ENCODE measurements at places on chromosomes 12 and 14. TPM values are rescaled to one million over a fixed set of nuclear protein-coding genes. Genes with fewer than 3 reads are reported as not detected.

- DNase-seq = no peak
Observed at GRCh38 chr14:88866305-88866704, 41.9 kb downstream of the TTC8 start.

- DNase-seq = no peak
Observed at GRCh38 chr12:111546758-111547383, 52.2 kb downstream of the ATXN2 start.

DNA sequence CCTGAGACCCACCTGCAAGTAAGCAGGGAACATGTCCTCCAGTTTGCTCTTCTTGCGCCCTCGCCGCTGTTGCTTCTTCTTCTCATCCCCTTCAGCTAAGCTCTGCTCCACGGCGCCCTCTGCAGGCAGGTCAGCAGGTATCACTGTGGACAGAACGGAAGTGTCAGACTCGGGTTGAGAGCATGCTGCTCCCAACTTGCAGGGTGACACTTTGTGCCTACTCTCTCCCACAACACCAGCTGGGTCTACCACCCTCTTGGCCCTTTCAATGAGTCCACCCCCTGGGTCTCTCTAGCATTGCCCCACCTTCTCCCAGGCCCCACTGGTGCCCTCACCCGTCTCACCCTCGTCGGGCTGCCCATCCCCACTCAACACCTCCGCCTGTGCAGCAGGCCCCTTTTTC, 16.7 kb downstream of the KMT2D start:
- peak; percentile 90 for DNase-seq

GRCh38 chr14:30990770-30991169, 34.7 kb upstream of the AP4S1 start:
- DNase-seq = no peak

DNA sequence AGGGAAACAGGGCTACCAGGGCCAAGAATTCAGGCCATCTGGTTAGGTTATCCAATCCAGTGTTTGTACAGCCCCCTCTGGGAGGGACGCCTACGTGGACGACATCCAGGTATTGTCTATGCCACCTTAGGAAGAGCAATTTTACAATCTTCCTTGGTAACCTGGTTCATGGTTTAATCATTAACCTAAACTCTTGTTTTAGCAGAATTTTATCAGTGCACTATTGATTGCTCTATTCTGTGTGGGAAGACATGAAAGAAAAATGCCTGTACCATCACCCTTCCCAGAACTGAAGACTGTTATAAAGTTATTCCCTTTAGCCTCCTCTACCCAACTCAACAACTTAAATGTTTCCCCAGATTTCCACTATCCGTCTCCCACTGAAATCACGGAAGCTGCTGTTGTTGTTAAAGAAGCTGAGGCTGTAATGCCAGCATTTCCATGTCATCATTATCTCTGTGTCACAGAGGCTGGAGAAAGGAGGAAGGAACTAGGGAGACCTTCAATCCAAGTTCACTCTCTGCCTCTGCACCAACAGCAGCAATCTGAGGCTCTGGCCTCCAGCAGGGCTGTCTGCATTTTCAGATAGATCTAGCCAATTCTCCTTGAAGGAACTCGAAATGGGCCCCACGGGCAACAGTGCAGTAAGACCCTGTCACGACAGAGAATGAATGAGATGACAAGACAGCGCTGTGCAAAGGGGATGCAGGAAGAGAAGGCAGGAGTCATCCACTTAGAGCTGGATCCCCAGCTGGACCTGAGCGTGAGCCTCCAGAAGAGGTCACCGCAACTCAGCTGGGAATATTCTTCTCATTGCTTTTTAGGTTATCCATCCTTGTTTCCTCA, 183.4 kb upstream of the GZMB start:
- no peak for DNase-seq

GRCh38 chr12:89345830-89346740, 6.2 kb downstream of the DUSP6 start:
- DNase-seq = no peak

GRCh38 chr12:92044435-92044834, 101.2 kb downstream of the BTG1 start:
- no peak for DNase-seq

- DNase-seq = no peak
Observed at GRCh38 chr12:21308785-21309184, 25.9 kb downstream of the SLCO1A2 start.

DNA sequence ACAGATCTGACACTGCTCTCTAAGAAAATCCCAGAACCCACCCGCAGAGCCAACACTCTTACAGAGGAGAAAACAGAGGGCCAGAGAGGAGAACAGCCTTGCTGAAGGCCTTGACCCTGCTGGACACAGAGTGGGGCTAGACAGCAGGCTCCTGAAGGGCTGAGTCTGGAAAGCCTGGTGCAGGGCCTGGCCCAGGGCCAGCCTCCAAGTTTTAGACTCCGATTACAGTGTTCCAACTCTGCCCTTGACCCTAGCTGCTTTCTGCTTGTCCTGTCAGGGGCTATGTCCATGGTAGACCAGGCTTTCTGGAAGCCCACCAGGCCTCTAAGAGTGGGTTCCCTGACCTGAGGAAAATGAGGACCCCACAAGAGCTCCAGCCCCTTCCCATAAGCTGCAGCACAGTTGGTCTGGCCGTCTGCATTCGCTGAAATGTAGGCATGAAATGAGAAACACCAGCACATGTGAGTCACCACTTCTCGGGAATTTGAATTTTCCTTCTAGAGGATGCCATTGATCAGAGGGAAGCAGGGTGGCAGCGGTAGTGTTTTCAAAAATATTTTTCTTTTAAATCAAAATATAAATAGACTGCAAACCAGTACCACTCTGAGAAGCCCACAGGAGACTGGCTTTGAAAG, 154.4 kb downstream of the CALM1 start:
- DNase-seq = no peak

DNA sequence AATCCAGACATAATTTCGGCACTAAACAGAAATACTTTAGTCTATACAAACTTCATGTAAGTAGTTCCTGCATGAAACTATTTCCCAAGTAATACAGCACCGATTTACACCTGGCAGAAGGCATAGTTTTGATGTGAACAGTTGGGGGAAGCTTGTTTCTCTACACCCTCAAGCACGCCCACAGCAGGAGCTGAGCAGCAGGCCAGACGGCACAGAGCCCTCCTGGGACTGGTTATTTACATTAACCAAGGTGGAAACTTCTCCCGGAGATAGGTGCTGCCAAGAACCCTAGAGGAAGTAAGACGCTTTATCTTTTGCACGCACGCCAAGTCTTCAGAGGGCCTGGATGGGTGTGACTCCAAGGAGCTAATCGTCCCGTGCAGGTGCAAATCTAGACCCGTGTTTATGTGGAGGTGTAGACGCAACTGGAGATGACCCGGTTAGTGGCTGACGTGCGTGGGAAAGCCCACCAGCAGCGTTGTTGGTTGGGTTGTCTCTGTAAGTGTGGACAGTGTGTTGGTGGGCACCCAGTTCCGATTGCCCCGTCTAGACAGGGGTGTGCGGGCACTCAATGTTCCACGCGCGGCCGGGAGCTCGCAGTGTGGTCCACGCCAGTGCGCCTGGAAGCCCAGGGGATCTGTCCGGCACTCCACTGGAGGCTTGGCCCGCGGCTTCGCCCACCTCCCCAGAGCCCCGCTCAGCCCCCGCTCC, 767 bp upstream of the TCP11L2 start:
- peak; percentile 68 for DNase-seq

DNA sequence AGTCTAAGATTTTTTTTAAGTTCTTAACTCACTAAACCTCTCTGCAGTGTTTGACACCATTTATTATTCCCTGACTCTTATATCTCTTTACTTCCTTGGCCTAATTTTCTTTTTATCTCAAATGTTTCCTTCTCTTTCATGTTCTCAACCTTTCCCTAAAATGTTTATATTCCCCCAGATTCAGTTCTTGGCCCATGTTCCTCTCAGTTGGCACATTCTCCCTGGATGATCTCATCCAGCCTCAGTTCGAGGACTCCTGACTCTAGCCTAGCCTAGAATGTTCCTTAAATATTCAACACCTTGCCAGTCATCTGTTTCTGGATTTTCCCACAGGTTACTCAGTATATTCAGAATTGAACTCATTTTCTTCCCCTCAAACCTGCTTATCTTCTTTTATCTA, 81.3 kb downstream of the SCN8A start:
- DNase-seq = no peak

DNA sequence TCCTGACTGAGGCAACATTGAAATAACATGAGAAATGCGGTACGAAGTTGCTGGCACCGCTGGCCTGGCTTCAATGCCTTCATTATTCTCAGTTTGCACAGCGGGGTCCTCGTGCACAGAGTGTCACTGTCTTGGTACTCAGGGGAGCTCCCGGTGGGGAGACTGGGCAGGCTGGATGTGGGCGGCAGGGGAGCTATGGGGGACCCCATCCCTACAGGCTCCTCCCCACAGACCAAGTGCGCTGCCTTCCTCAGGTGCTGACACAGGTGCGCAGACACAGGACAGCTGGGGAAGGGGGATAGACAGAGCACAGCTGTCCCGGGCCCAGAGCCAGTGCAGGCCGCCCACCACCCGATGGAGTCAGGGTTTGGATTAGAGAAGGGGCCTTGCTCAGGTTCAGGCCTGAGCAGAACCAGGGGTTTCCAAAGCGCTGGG, 270.1 kb downstream of the ADGRD1 start:
- no peak for DNase-seq

- no peak for DNase-seq
Observed at GRCh38 chr14:95121911-95122620, 35.3 kb downstream of the DICER1 start.

DNA sequence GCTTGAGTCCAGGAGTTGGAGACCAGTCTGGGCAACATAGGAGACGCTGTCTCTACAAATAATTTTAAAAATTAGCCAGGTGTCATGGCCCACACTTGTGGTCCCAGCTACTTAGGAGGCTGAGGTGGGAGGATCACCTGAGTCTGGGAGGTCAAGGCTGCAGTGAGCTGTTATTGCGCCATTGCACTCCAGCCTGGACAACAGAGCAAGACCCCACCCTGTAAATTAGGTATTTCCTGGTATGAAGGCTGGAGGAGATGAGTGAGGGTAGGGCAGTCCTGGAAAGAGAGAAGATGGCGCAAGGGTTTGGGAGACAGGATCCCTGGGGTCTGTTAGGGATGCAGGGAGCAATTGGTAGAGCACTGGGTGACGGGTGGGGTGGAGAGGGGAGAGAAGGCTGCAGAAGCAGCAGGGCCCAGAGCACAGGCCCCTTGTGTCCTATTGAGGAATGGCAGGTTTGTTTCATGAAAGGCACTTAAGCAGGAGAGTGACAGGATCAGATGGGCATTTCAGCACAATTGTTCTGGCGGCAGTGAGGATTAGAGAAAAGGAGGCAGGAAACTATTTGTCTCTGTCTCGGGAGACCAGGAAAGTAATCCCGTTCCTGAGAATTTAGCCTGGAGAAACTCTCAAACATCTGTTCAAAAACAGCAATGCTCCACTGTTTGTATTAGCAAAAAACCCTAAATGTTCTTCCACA, 47.2 kb upstream of the KTN1 start:
- DNase-seq = no peak

DNA sequence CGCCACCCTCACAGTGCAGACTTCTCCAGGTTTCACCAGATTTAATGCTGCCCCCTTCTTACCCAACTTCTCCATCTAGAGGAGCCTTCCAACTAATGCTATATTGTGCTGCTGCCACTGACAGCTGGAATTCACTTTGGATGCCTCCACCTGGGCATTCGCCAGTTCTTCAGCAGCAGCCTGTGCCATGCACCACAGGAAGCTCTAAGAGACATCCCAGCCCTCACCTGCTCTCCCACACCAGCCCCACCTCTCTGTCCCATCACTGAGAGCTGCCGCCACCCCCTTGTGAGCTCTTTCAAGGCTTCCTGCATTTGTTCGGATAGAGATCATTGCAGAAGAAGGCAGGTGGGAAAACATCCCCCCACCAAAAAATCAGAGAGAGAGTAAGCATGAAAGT, 4.6 kb upstream of the KRT2 start:
- no peak for DNase-seq

- no peak for DNase-seq
Observed at GRCh38 chr12:127223731-127224130, 1043.2 kb upstream of the TMEM132C start.

DNA sequence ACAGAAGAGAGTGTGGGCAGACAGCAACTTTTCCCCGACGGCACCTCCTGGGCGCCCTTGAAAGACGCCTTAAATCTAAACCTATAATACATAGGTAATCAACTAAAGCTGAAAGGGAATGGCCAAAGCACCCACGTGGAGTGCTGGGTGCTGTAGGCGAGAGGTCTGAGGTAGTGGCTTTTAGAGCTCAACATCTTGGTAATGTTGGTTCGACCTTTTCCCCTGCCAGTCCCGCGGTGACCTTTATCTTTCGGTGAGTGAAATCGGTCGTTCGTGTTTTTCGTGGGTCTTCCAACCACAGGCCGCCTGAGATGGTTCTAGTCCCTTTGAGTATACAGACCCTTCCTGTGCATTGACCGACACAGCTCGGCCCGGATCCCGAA, 9.1 kb downstream of the OR6S1 start:
- DNase-seq = no peak

GRCh38 chr12:32702473-32702872, 23.4 kb downstream of the DNM1L start:
- DNase-seq = no peak

GRCh38 chr14:106511006-106511799, 984.8 kb downstream of the TMEM121 start:
- DNase-seq = peak; percentile 57

- no peak for DNase-seq
Observed at GRCh38 chr14:64200170-64200569, 94.0 kb downstream of the ESR2 start.

GRCh38 chr12:116303929-116304328, 26.4 kb upstream of the MED13L start:
- no peak for DNase-seq

GRCh38 chr12:47085815-47086252, 6.1 kb upstream of the AMIGO2 start:
- peak; percentile 81 for DNase-seq

DNA sequence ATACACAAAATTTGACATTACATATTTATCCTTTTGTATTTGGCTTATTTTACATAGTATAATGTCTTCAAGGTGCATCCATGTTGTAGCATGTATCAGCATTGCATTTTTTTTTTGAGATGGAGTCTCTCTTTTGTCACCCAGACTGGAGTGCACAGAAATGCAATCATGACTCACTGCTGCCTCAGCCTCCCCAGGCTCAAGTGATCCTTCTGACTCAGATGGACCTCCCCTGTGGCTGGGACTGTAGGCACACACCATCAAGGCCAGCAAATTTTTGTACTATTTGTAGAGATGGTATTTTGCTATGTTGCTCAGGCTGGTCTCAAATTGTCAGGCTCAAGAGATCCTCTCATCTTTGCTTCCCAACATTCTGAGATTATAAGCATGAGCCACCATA, 214.4 kb upstream of the ALG10B start:
- DNase-seq = no peak

DNA sequence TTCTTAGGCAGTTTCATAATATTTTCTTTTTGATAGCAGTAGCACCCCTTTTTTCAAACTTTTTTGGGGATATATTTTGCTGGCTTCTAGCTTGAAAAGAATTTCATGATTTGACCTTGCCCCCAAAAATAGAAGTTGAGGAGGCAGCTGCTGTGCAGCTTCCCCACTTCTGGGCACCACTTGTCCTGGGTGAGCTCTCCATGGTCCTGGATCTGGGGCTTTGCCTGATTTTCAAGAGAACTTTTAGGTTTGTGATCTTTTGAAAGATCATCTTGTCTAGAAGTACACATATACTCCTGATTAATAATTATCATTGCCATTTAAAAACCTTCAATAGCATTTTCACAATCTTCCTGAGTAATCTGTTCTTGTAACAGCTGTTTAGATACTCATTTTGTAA, 271.6 kb downstream of the NPAS3 start:
- no peak for DNase-seq

The TMEM253 gene
- total RNA-seq = not detected

The TAS2R31 gene
- total RNA-seq = 0.44 TPM

The SLC7A8 gene
- total RNA-seq = 3.7 TPM

The ARG2 gene
- 3.7 TPM for total RNA-seq

The IL31 gene
- not detected for total RNA-seq

The RIPK3 gene
- 19.3 TPM for total RNA-seq

The CEBPE gene
- total RNA-seq = not detected

Data from CD8-positive, alpha-beta T cell (primary cell).